ENCODE measurements at places on chromosomes 2 and 18. TPM values are rescaled to one million over a fixed set of nuclear protein-coding genes. Genes with fewer than 3 reads are reported as not detected.
A peak's percentile ranks its signal among the peaks of the same experiment; 100 is the strongest.

DNA sequence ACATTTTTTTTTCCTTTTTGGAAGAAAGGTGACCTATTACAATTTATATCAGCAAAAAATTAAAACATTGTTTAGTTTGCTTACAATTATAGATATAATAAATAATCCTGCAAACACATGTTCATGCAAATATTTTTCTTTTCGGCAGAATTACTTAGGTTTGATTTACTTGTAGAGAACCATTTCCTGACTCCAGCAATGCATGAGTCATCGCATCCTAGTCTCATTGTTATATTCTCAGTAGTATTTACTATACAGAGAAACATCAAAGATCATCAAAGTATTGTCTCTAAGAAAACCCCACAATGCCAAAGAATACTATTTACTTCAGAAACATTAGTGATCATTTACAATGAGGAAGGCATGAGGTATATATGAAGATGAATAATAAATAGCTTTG is 40.4 kb upstream of the MTIF2 start:
- no peak overlapping the region for H3K27ac ChIP-seq
- no peak for DNase-seq
- H3K27me3 ChIP-seq: no peaks in the 10 kb centered on the region
- no peak overlapping the region for H3K4me3 ChIP-seq

DNA sequence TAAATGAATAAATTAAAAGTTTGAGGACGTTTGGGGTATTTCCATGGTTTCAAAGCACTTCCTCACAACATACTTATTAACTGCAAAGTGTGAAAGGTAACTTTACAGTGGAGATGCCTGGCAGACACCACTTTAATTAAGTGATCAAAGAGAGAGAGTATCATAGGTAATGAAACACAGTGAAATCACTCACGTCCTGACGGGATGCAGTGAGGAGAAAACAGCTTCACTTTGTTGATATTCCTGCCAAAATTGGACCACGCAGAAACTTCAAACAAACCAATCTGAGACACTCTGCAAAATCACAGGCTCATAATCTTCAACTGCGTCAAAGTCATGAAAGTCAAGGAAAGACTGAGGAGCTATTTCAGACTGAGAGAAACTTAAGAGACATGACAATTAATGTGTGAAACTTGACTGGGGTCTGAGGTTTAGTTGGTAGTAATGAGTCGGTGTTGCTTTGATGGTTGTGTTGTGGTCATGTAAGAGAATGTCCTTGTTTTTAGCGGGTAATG is 66.0 kb upstream of the ITGB6 start:
- H3K4me1 ChIP-seq: peaks cover 26% of the 10 kb centered on the region
- no peak overlapping the region for H3K4me3 ChIP-seq
- no peak for DNase-seq
- H3K36me3 ChIP-seq: no peaks in the 10 kb centered on the region
- no peaks in the 10 kb centered on the region for H3K27me3 ChIP-seq
- H3K27ac ChIP-seq: no peak overlapping the region

DNA sequence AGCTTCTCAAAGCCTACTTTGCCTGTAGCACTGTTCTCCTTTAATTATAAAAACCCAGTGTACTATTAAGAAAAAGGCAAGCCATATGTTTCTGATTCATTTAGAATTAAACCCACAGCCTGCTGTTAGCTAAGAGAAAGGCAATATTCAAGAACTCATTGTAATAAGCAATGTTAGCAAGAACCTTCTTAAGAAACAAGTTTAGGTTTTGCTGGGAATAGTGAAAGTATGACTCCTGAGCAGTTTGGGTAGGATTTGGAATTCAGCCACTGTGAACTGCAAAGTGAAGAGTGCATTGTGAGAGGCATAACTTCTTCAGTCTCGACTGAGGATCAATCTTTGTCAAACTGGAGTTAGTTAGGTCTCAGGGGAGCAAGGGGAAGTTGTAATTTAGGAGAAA is 206.5 kb upstream of the NT5C1B start:
- H3K4me3 ChIP-seq: no peak overlapping the region
- H3K36me3 ChIP-seq: no peaks in the 10 kb centered on the region
- peaks cover 54% of the 10 kb centered on the region for H3K4me1 ChIP-seq
- no peak for DNase-seq

GRCh38 chr2:203484266-203485112 is 50.6 kb downstream of the RAPH1 start:
- H3K27me3 ChIP-seq: no peaks in the 10 kb centered on the region
- no peaks in the 10 kb centered on the region for H3K4me1 ChIP-seq

GRCh38 chr2:215751911-215752272 is 261.5 kb downstream of the MREG start:
- DNase-seq: no peak
- H3K4me1 ChIP-seq: peaks cover 55% of the 10 kb centered on the region

- no peaks in the 10 kb centered on the region for H3K36me3 ChIP-seq
- H3K4me1 ChIP-seq: no peaks in the 10 kb centered on the region
- H3K4me3 ChIP-seq: no peak overlapping the region
- no peaks in the 10 kb centered on the region for H3K27me3 ChIP-seq
- DNase-seq: no peak
- H3K27ac ChIP-seq: no peak overlapping the region
Observed at GRCh38 chr2:187349326-187349944, 98.6 kb downstream of the CALCRL start.

- H3K27ac ChIP-seq: no peak overlapping the region
- H3K27me3 ChIP-seq: no peaks in the 10 kb centered on the region
- no peaks in the 10 kb centered on the region for H3K36me3 ChIP-seq
- H3K4me3 ChIP-seq: no peak overlapping the region
- no peaks in the 10 kb centered on the region for H3K4me1 ChIP-seq
Observed at GRCh38 chr2:195330513-195330956, 326.5 kb upstream of the SLC39A10 start.

GRCh38 chr2:66929632-66930338 is 467.3 kb upstream of the ETAA1 start:
- H3K27me3 ChIP-seq: no peaks in the 10 kb centered on the region
- H3K27ac ChIP-seq: no peak overlapping the region
- no peak for DNase-seq

- no peaks in the 10 kb centered on the region for H3K36me3 ChIP-seq
- DNase-seq: no peak
- peak overlapping the region; percentile 88 for H3K4me3 ChIP-seq
- H3K27me3 ChIP-seq: no peaks in the 10 kb centered on the region
- peak overlapping the region; percentile 90 for H3K27ac ChIP-seq
- H3K4me1 ChIP-seq: peaks cover 23% of the 10 kb centered on the region
Observed at GRCh38 chr18:57587098-57587661, 678 bp upstream of the FECH start.

- H3K27me3 ChIP-seq: no peaks in the 10 kb centered on the region
- DNase-seq: no peak
- H3K4me3 ChIP-seq: no peak overlapping the region
- no peaks in the 10 kb centered on the region for H3K36me3 ChIP-seq
Observed at GRCh38 chr18:13501891-13502290, 224.5 kb downstream of the FAM210A start.

- H3K4me1 ChIP-seq: no peaks in the 10 kb centered on the region
- no peak for DNase-seq
- no peak overlapping the region for H3K27ac ChIP-seq
- H3K36me3 ChIP-seq: no peaks in the 10 kb centered on the region
- no peak overlapping the region for H3K4me3 ChIP-seq
- H3K27me3 ChIP-seq: no peaks in the 10 kb centered on the region
Observed at GRCh38 chr2:208638059-208638458, 231.5 kb downstream of the PTH2R start.

- H3K27me3 ChIP-seq: no peaks in the 10 kb centered on the region
- no peak for DNase-seq
- no peaks in the 10 kb centered on the region for H3K4me1 ChIP-seq
- no peak overlapping the region for H3K27ac ChIP-seq
Observed at GRCh38 chr2:190515687-190516086, 18.8 kb downstream of the NEMP2 start.

DNA sequence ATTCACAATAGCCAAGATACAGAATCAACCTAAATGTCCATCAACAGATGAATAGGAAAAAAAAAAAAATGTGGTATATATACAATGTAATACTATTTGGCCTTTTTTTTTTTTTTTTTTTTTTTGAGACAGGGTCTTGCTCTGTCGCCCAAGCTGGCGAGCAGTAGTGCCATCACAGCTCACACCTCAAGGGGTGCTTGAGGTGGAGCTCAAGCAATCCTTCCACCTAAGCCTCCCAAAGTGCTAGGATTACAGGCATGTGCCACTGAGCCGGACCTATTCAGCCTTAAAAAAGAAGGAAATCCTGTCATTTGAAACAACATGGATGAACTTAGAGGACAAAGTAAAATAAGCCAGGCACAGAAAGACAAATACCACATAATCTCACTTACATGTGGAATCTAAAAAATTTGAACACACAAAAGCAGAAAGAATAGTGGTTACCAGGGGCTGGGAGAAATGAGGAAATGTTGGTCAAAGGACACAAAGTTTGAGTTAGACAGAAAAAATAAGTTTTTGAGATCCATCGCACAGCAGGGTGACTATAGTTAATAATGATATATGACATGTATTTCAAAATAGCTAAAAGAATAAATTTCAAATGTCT is 26.0 kb downstream of the TLK1 start:
- H3K27ac ChIP-seq: no peak overlapping the region
- H3K27me3 ChIP-seq: no peaks in the 10 kb centered on the region
- peaks cover 59% of the 10 kb centered on the region for H3K4me1 ChIP-seq
- DNase-seq: no peak

- H3K27me3 ChIP-seq: no peaks in the 10 kb centered on the region
- peaks cover 8% of the 10 kb centered on the region for H3K36me3 ChIP-seq
- peaks cover 54% of the 10 kb centered on the region for H3K4me1 ChIP-seq
- no peak overlapping the region for H3K27ac ChIP-seq
- no peak for DNase-seq
Observed at GRCh38 chr2:134256956-134257355, 3.1 kb downstream of the MGAT5 start.

GRCh38 chr18:49137585-49137984 is 186.8 kb upstream of the SMAD7 start:
- H3K4me3 ChIP-seq: no peak overlapping the region
- no peak for DNase-seq
- H3K36me3 ChIP-seq: no peaks in the 10 kb centered on the region
- no peaks in the 10 kb centered on the region for H3K27me3 ChIP-seq

DNA sequence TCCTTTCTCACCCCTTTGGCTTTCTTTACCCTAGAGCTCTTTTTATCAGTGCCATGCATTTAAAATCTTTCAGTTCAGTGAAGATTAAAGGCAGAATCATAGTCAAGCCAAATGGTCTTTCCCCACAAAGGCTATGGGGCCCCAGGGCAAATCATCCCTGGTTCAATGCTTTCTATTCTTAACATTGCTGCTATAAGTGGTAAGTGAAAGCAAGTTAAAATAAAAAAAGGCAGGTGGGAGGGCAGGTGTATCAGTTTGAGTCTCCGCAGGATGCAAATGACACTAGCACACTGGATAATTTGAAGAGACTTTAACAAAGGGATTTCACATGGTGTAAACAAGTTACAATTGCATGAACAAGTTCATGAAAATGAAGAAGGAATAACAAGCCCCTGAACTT is 757.4 kb downstream of the SATB2 start:
- no peak for DNase-seq
- no peaks in the 10 kb centered on the region for H3K4me1 ChIP-seq
- no peaks in the 10 kb centered on the region for H3K36me3 ChIP-seq
- no peak overlapping the region for H3K27ac ChIP-seq
- no peak overlapping the region for H3K4me3 ChIP-seq

- no peak for DNase-seq
- no peaks in the 10 kb centered on the region for H3K36me3 ChIP-seq
- H3K27me3 ChIP-seq: no peaks in the 10 kb centered on the region
- H3K4me1 ChIP-seq: peaks cover 32% of the 10 kb centered on the region
Observed at GRCh38 chr18:79590191-79591031, 89.2 kb upstream of the CTDP1 start.

MALL gene
- total RNA-seq: 20.4 TPM

GDF7 gene
- 10.4 TPM for total RNA-seq

MC5R gene
- not detected for total RNA-seq

CIB4 gene
- not detected for total RNA-seq

SNTG2 gene
- total RNA-seq: 7.4 TPM

SCN2A gene
- 0.11 TPM for total RNA-seq

HOXD8 gene
- total RNA-seq: 4.0 TPM

WNT10A gene
- total RNA-seq: not detected

MEP1B gene
- total RNA-seq: 0.23 TPM

TMEM18 gene
- total RNA-seq: 8.7 TPM

VWC2L gene
- not detected for total RNA-seq

TRIM43 gene
- not detected for total RNA-seq

NR4A2 gene
- total RNA-seq: 0.42 TPM

Data from esophagus muscularis mucosa (tissue), 4 donors.